ENCODE measurements at places on chromosomes 12 and 14. TPM values are rescaled to one million over a fixed set of nuclear protein-coding genes. Genes with fewer than 3 reads are reported as not detected.

DNA sequence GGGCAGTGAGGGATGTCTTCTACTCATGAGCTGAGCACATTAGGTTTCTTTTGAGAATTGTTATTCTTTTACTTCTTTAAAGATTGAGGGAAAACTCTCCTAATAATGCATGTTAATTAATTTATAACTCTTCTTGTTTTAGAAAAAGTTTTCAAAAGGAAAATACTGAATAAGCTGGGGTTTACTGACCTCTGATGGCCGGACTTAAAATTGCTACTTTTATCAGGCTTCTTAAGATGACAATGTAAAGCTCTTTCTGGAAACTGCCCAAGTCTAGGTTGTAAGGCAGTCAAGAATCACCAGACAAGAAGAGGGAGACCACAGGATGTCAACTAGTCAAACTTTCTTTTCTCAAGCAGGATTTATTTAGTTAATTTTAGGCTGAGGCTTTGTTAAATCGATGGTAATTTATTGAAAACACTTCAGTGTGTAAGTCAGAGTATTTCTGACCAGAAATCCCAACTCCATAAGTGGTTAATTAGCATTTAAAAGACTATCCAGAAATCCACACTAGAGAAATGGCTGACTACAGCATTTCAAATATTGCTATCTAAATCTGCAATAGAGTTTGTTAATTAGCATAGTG is 82.1 kb downstream of the AVPR1A start:
- H3K4me1 ChIP-seq, result no peaks in the 10 kb centered on the region
- peak; percentile 46 for DNase-seq
- H3K27ac ChIP-seq, result no peak overlapping the region
- H3K36me3 ChIP-seq, result no peaks in the 10 kb centered on the region
- H3K4me3 ChIP-seq, result no peak overlapping the region

DNA sequence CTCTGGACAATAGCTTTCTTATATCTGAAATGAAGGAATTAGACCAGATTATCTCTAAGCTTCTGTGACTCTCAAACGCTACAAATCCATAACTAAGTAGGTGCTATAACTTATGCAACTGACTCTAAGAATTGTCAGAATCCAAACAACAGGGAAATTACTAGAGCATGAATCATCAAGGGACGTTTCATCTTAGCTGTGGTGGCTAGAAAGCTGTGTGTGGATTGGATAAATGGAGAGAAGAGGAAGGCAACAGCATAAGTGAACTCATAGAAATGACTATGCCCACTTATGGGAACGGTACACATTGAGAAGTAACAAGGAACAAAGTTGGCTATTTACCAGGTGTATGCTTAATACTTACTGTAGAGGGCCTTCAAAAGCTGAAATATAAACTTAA is 96.0 kb upstream of the NEDD1 start:
- no peaks in the 10 kb centered on the region for H3K4me1 ChIP-seq
- no peaks in the 10 kb centered on the region for H3K27me3 ChIP-seq
- no peak overlapping the region for H3K4me3 ChIP-seq
- DNase-seq, result no peak

GRCh38 chr12:93003531-93004239 is 74.6 kb upstream of the EEA1 start:
- no peak for DNase-seq
- H3K36me3 ChIP-seq, result no peaks in the 10 kb centered on the region
- no peak overlapping the region for H3K27ac ChIP-seq
- no peaks in the 10 kb centered on the region for H3K27me3 ChIP-seq
- H3K4me3 ChIP-seq, result no peak overlapping the region
- no peaks in the 10 kb centered on the region for H3K4me1 ChIP-seq

- no peak overlapping the region for H3K27ac ChIP-seq
- H3K36me3 ChIP-seq, result no peaks in the 10 kb centered on the region
- H3K27me3 ChIP-seq, result no peaks in the 10 kb centered on the region
- no peak for DNase-seq
Measured at GRCh38 chr14:39880106-39880695, 448.0 kb upstream of the FBXO33 start.

GRCh38 chr14:99938376-99938775 is 126.8 kb upstream of the EVL start:
- H3K27me3 ChIP-seq, result no peaks in the 10 kb centered on the region
- no peaks in the 10 kb centered on the region for H3K4me1 ChIP-seq
- H3K36me3 ChIP-seq, result no peaks in the 10 kb centered on the region

DNA sequence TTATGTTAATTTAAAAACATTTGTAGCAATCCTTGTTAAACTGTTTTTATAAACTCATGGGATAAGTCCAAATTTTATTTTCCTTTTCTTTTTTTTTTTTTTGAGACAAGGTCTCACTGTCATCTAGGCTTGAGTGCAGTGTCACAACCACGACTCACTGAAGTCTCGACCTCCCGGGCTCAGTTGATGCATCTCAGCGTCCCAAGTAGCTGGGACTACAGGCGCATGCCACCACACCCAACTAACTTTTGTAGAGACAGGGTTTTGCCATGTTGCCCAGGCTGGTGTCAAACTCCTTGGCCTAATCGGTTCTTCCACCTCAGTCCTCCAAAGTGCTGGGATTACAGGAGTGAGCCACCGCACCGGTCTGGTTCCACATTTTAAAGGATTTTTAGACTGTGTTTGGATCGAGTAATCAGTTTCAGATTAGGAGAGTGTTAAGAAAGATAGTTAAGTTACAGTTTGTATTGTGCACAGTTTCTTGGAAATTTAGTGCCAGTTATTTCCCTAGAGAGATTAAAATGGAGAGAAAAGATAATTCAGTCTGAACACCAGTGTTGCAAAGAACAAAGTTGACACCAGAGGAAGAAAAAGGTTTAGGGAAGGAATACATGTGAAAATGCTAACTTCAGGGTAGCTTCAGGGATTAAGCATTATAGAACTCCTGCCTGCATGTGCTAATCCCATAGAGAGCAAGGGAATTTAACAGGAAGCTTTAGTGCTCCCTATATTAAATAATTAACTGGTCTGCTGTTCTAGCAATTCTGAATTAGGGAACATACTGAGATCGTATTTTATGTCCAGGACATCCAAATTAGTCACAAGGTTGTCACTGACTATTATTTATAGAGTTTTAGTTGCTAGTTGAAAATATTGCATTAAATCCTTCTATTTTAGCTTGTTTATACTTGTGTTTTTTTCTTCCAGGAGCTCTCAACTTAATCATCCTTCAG is 10.1 kb downstream of the RAP1B start:
- no peaks in the 10 kb centered on the region for H3K36me3 ChIP-seq
- DNase-seq, result no peak
- H3K4me3 ChIP-seq, result no peak overlapping the region
- H3K27me3 ChIP-seq, result no peaks in the 10 kb centered on the region
- no peak overlapping the region for H3K27ac ChIP-seq
- H3K4me1 ChIP-seq, result no peaks in the 10 kb centered on the region

- no peaks in the 10 kb centered on the region for H3K36me3 ChIP-seq
- no peak overlapping the region for H3K4me3 ChIP-seq
- no peak overlapping the region for H3K27ac ChIP-seq
- DNase-seq, result no peak
- no peaks in the 10 kb centered on the region for H3K27me3 ChIP-seq
Measured at GRCh38 chr14:26820572-26820971, 222.7 kb upstream of the NOVA1 start.

GRCh38 chr14:27916326-27916725 is 850.3 kb upstream of the FOXG1 start:
- H3K36me3 ChIP-seq, result no peaks in the 10 kb centered on the region
- H3K4me1 ChIP-seq, result no peaks in the 10 kb centered on the region
- no peak overlapping the region for H3K4me3 ChIP-seq

GRCh38 chr12:122385171-122386016 is 37.1 kb downstream of the CLIP1 start:
- H3K27me3 ChIP-seq, result no peaks in the 10 kb centered on the region
- H3K27ac ChIP-seq, result no peak overlapping the region
- no peaks in the 10 kb centered on the region for H3K36me3 ChIP-seq
- DNase-seq, result no peak
- no peak overlapping the region for H3K4me3 ChIP-seq

DNA sequence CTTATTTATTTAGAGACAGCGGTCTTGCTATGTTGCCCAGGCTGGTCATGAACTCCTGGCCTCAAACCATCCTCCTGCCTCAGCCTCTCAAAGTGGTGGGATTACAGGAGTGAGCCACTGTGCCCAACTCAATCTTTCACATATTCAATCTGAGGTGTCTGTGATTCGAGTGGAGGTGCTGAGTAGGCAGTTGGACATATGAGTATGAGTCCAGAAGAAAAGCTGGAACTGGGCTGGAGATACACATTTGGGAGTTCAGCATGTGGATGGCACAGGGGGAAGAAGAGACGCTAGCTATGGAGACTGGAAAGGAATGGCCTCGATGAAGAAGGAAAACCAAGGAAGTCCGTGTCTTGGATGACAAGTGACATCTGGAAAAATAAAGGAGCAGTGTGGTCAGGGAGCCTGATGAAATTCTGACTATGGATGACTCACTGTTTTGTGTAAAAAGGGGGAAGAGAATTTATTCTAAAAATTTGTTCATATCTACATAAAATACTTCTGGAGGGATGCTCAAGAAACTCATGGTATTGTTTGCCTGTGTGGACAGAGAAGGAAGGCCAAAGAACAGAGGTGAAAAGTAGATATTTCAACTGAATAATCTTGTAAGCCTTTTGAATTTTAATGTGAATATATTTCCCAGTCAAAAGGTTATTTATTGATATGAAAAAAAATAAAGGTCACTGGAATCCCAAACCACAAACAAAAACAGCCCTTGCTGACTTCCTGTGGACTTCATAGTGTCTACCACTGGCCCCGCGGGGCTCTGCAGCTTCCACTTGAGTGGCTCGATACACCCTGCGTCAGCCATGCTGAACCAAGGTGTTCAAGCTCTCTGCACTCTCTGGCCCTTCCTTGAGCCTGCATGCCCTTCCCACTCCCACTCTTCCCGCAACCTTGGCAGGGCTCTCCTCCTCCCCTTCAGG is 8.9 kb upstream of the LTA4H start:
- no peaks in the 10 kb centered on the region for H3K36me3 ChIP-seq
- H3K4me1 ChIP-seq, result no peaks in the 10 kb centered on the region
- H3K27me3 ChIP-seq, result no peaks in the 10 kb centered on the region
- no peak overlapping the region for H3K4me3 ChIP-seq

- no peak overlapping the region for H3K4me3 ChIP-seq
- no peaks in the 10 kb centered on the region for H3K36me3 ChIP-seq
- H3K4me1 ChIP-seq, result no peaks in the 10 kb centered on the region
- no peak for DNase-seq
- no peaks in the 10 kb centered on the region for H3K27me3 ChIP-seq
Measured at GRCh38 chr12:12705838-12706520, 10.0 kb upstream of the GPR19 start.

- H3K27ac ChIP-seq, result no peak overlapping the region
- no peaks in the 10 kb centered on the region for H3K27me3 ChIP-seq
- no peaks in the 10 kb centered on the region for H3K4me1 ChIP-seq
- no peak overlapping the region for H3K4me3 ChIP-seq
Measured at GRCh38 chr12:32201096-32201495, 94.4 kb downstream of the BICD1 start.

DNA sequence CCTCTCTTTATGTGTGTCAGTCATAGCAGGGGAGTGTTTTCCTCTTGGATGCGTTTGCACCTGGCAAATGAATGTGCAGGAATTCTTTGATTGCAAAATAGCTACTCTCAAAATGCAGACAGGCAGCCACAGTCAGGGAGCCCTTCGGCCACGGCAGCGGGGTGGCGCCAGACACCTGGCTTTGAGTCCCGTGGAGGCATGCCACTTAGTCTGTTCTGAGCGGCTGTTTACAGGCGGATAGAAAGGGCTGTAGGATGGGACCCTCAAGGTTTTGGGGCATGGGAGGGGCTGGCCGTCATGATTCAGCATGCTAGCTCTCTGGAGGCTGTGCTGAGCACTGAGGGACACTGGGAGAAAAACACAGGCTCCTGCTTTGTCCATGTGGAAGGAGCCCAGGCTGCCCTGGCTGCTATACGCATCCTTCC is 117.1 kb downstream of the SLC25A47 start:
- DNase-seq, result peak; percentile 87
- H3K27ac ChIP-seq, result peak overlapping the region; percentile 1
- H3K27me3 ChIP-seq, result no peaks in the 10 kb centered on the region
- H3K4me1 ChIP-seq, result peaks cover 12% of the 10 kb centered on the region
- H3K36me3 ChIP-seq, result no peaks in the 10 kb centered on the region

- H3K27me3 ChIP-seq, result no peaks in the 10 kb centered on the region
- no peaks in the 10 kb centered on the region for H3K36me3 ChIP-seq
- no peaks in the 10 kb centered on the region for H3K4me1 ChIP-seq
- no peak overlapping the region for H3K27ac ChIP-seq
Measured at GRCh38 chr12:115771065-115771464, 506.4 kb downstream of the MED13L start.

GRCh38 chr12:120231316-120232011 is 30.6 kb upstream of the RPLP0 start:
- no peaks in the 10 kb centered on the region for H3K36me3 ChIP-seq
- H3K4me1 ChIP-seq, result peaks cover 53% of the 10 kb centered on the region
- H3K27me3 ChIP-seq, result no peaks in the 10 kb centered on the region
- no peak overlapping the region for H3K4me3 ChIP-seq

- no peak for DNase-seq
- H3K27ac ChIP-seq, result no peak overlapping the region
- no peak overlapping the region for H3K4me3 ChIP-seq
- no peaks in the 10 kb centered on the region for H3K4me1 ChIP-seq
- H3K36me3 ChIP-seq, result no peaks in the 10 kb centered on the region
Measured at GRCh38 chr12:29460082-29460481, 37.4 kb downstream of the OVCH1 start.

GRCh38 chr12:40672741-40673271 is 19.4 kb upstream of the CNTN1 start:
- H3K27ac ChIP-seq, result no peak overlapping the region
- H3K27me3 ChIP-seq, result no peaks in the 10 kb centered on the region
- no peaks in the 10 kb centered on the region for H3K36me3 ChIP-seq
- H3K4me1 ChIP-seq, result no peaks in the 10 kb centered on the region

- H3K27ac ChIP-seq, result no peak overlapping the region
- H3K4me3 ChIP-seq, result no peak overlapping the region
- H3K27me3 ChIP-seq, result no peaks in the 10 kb centered on the region
Measured at GRCh38 chr12:21337959-21338744, 3.4 kb upstream of the SLCO1A2 start.

- H3K27ac ChIP-seq, result no peak overlapping the region
- no peaks in the 10 kb centered on the region for H3K4me1 ChIP-seq
- no peaks in the 10 kb centered on the region for H3K27me3 ChIP-seq
- no peaks in the 10 kb centered on the region for H3K36me3 ChIP-seq
Measured at GRCh38 chr12:19833775-19834501, 394.6 kb downstream of the AEBP2 start.

Gene CHGA
- 55.7 TPM for total RNA-seq

Gene IRAK3
- total RNA-seq, result 4.5 TPM

Gene RPS6KA5
- 10.3 TPM for total RNA-seq

Gene PYM1
- total RNA-seq, result 94.5 TPM

Gene LRRK2
- 6.8 TPM for total RNA-seq

Gene SSTR1
- total RNA-seq, result 0.80 TPM
